ENCODE measurements at places on chromosomes 2 and 18.

- no peak for DNase-seq
Measured at GRCh38 chr2:29706171-29706720, 215.1 kb downstream of the ALK start.

DNA sequence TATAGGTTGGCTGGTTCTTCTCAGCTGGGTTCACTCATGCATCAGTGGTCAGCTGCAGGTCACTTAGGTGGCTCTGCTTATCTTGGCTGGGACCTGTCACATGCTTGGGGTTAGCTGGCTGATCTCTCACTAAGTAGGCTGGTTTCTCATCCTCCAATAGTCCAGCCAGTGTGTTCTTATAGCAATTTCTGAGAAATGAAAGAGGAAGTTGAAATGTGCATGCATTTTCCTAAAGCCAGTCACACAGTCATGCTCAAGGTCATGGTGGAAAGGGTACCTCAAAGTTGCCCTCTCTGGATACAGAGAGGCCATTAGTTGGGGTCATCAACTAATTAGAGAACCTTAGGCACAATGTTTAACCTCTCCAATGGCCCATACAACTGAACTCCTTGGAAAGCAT, 64.4 kb downstream of the KLHL29 start:
- DNase-seq = no peak

- no peak for DNase-seq
Measured at GRCh38 chr2:209121691-209122090, 302.2 kb upstream of the MAP2 start.

GRCh38 chr2:231395188-231396057, at the start of gene B3GNT7:
Gene B3GNT7 (plus strand): TSS chr2:231395710. CDS start chr2:231395804, 94 bp downstream.
- peak; percentile 97 for DNase-seq

GRCh38 chr2:55165626-55166025, 66.5 kb downstream of the CLHC1 start:
- no peak for DNase-seq

- no peak for DNase-seq
Measured at GRCh38 chr2:217218269-217219163, 358.7 kb upstream of the TNP1 start.

GRCh38 chr2:236945431-236946016, 140.2 kb upstream of the COPS8 start:
- DNase-seq = no peak

- no peak for DNase-seq
Measured at GRCh38 chr2:45637440-45637839, 14.0 kb upstream of the PRKCE start.
